CD4-positive, alpha-beta T cell (primary cell): ENCODE measurements at places on chromosomes 12 and 14.
A peak's percentile ranks its signal among the peaks of the same experiment; 100 is the strongest.

- no peaks in the 10 kb centered on the region for H3K4me1 ChIP-seq
- H3K36me3 ChIP-seq, result no peaks in the 10 kb centered on the region
- no peak for DNase-seq
- H3K27me3 ChIP-seq, result no peaks in the 10 kb centered on the region
- no peak overlapping the region for H3K4me3 ChIP-seq
These were observed 23.4 kb downstream of the ASPG start for GRCh38 chr14:104108570-104109541.

- H3K4me1 ChIP-seq, result peaks cover 9% of the 10 kb centered on the region
- no peak overlapping the region for H3K4me3 ChIP-seq
- H3K27me3 ChIP-seq, result peaks cover 4% of the 10 kb centered on the region
- DNase-seq, result no peak
- H3K36me3 ChIP-seq, result no peaks in the 10 kb centered on the region
These were observed 40.5 kb downstream of the JAG2 start for GRCh38 chr14:105128059-105128458.

DNA sequence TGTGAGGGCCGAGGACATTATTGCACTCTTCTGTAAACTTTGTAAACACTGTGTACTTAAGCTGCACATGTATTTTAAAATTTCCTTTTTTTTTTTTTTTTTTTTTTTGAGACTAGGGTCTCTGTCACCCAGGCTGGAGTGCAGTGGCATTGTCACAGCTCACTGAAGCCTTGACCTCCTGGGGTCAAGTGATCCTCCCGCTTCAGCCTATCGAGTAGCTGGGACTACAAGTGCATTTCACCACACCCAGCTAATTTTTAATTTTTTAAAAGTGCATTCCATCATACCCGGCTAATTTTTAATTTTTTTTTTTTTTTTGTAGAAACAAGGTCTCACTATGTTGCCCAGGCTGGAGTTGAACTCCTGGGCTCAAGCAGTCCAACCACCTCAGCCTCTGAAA is 42.4 kb downstream of the RASSF8 start:
- no peaks in the 10 kb centered on the region for H3K27me3 ChIP-seq
- no peak overlapping the region for H3K27ac ChIP-seq

DNA sequence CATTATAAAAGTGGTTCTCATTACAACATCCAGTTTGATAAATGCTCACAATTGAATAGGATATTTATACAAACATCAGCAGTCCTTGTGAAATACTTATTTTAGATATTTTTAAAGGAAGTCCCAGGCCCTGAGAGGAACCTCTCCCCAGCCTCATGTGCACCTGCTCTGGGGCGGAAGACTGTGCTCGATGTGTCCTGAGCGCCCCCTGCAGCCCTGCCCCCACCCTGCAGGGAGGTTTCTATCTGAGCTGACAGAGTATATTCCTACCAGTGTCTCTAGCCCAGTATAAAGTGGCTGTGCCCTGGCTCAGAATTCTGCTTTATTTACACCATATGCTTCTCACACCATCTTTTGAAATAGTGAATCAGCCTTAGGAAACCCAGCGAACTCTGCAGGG is 1349.1 kb downstream of the TMEM121 start:
- no peak overlapping the region for H3K4me3 ChIP-seq
- H3K27ac ChIP-seq, result no peak overlapping the region
- H3K27me3 ChIP-seq, result peaks cover 19% of the 10 kb centered on the region
- H3K4me1 ChIP-seq, result peaks cover 19% of the 10 kb centered on the region
- no peaks in the 10 kb centered on the region for H3K36me3 ChIP-seq

DNA sequence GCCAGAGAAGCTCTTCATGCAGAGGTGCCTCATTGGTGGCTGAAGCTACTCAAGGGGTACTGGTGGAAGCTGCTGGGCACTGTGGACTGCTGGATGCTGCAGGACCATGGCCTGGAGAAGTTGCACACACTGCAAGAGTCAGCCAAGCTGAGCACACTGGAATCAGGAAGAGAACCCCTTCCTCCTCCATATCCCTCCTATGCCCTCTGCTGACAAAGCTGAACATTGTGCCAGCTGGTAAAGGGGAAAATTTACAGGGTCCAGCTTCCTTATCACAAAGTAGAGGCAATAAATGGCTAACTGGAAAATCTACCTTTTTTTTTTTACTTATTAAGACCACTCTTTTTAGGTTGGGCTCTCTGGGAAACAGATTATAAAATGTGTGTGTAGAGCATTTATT is 6.5 kb downstream of the CCDC175 start:
- H3K4me3 ChIP-seq, result no peak overlapping the region
- H3K4me1 ChIP-seq, result no peaks in the 10 kb centered on the region
- H3K27me3 ChIP-seq, result peaks cover 15% of the 10 kb centered on the region
- H3K36me3 ChIP-seq, result no peaks in the 10 kb centered on the region
- H3K27ac ChIP-seq, result no peak overlapping the region

DNA sequence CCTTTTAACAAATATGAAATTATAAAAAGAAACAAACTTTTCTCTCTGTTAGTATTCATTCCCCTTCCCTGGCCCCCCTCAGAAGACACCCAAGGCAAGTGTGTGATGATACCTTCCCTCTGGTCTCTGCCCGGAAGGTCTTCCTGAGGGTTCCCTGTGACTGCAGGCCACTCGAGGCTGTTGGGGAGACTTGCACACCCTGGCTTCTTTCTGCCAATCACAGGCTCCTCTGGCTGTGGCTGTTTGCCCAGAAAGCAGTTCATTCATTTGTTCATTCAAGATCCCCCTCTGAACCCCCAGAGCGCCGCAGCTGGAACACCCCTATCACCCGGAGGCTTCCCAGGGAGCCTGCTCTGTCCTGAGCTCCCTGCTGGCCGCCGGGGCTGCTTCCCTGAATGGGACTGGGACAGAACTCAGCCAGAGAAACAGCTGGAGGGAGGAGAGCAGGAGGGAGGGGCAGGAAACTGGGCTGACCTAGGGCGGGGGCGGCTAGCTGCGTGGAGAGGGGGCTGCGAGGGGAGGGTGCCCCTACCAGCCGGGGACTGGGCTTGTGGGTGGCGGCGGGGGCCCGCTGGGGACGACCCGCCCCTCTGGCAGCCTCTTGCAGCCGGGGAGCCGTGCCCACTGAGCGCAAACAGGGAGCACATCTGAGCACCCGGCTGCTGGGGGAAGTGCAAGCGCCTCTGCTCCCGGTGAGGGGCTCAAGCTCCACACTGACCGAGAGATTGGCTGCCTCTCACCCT is at the start of gene CMKLR1:
CMKLR1 (minus strand) TSS at position 397 of the 743 bp plus-strand sequence. CDS start 45,720 bp downstream, outside the sequence.
- no peak for DNase-seq
- peaks cover 3% of the 10 kb centered on the region for H3K27me3 ChIP-seq
- no peaks in the 10 kb centered on the region for H3K36me3 ChIP-seq
- peak within 1 kb of the TSS; percentile 24 for H3K4me3 ChIP-seq
- H3K4me1 ChIP-seq, result no peaks in the 10 kb centered on the region

DNA sequence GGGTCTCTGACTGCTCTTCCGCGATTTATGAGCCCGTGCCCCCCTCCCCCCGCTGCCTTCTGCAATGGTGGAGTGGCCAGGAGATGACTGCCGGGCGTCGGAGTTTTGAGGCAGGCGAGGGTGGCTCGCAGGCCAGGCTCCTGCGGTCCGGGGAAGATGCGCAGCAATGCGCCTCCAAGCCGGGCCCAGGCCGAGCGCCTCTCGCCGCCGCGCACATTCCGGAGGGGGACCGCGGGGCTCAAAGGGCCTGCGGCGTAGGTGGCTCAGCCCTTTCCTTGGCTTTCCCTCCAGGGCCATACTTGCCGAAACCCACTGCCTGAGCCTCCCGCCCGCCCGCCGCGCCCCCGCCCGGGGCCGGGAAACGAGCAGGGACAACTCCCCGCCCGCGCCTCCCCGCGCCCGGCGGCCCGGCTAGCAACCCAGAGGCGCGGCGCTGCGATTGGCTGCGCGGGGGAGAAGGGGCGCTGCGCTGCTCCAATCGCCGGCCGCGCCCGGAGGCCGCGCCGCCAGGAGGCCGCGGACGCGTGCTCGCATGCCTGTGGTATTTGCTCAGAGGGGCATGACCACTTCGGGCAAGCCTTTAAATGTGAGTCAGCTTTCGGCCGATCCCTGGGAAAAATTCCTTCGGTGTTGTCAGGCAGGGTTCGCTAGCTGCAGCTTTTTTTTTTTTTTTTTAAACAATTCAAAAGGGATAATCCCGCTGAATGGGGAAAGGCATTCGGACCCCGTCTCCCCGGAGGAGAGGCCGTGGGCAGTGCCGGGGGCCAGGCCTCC is 157.9 kb upstream of the PARP11 start:
- H3K27ac ChIP-seq, result peak overlapping the region; percentile 25
- H3K27me3 ChIP-seq, result no peaks in the 10 kb centered on the region
- DNase-seq, result peak; percentile 89

GRCh38 chr12:26018926-26019325 is 60.4 kb downstream of the RASSF8 start:
- H3K27ac ChIP-seq, result no peak overlapping the region
- no peaks in the 10 kb centered on the region for H3K4me1 ChIP-seq
- H3K27me3 ChIP-seq, result peaks cover 8% of the 10 kb centered on the region
- DNase-seq, result no peak

GRCh38 chr14:103593577-103593976 is 30.8 kb downstream of the COA8 start:
- no peak for DNase-seq
- no peaks in the 10 kb centered on the region for H3K27me3 ChIP-seq
- H3K36me3 ChIP-seq, result peaks cover 11% of the 10 kb centered on the region
- H3K4me1 ChIP-seq, result peaks cover 9% of the 10 kb centered on the region
- no peak overlapping the region for H3K4me3 ChIP-seq
- no peak overlapping the region for H3K27ac ChIP-seq
